ENCODE measurements at places on chromosomes 3 and 15.

DNA sequence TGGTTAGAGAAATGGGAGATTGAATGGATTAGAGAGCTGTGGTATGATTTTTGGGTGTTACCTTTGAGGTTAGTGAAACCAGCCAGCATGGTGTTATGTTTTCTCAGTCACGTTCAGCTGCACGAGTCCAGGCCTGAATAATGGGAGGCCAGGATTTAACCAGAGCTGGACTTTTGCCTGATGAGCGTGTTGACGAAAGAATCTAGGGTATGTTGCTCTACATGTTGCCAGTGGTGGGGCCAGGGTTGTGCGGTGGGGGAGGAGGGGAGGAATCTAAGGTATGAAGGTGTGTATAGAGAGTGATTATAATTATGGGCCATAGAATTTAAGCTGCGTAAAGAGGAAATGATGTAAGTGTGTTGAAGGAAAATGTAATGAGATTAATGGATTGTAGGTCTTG is 22.8 kb downstream of the MINDY2 start:
- no peak for DNase-seq

DNA sequence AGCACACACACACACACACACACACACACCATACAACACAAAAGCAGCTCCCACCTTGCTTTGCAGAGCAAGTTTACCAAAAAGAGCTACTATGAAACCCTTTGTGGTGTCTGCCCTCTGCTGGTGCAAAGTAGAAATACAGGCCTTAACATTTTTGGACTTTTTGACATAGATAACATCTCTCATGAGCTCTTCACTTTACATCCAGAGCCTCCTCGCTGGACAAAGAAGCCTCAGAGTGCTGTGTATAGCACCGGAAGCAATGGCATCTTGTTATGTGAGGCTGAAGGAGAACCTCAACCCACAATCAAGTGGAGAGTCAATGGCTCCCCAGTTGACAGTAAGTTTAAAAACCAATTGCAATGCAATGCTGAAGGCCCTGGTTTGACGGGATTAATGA is 157.9 kb downstream of the CHL1 start:
- no peak for DNase-seq

DNA sequence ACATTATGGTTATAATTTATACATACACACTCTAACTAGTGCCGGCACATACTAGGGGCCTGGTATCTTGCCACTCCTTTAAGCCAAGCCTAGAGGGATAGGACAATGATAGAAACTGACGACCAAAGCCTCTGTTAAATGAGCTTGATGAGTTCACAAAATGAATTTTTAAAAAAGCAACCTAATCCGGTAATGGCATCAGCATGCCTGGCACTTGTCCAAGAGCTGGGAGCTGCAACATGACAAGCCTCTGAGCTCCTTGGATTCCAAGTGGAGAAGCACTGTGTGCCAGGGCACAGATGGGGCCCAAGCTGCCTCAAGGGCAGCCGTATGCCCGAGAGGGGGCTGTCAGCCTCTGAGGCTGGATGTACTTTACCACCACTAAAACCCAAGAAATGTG is 9.7 kb downstream of the ETV5 start:
- DNase-seq: no peak

GRCh38 chr3:42187936-42188335 is 78.0 kb downstream of the CCK start:
- DNase-seq: no peak

DNA sequence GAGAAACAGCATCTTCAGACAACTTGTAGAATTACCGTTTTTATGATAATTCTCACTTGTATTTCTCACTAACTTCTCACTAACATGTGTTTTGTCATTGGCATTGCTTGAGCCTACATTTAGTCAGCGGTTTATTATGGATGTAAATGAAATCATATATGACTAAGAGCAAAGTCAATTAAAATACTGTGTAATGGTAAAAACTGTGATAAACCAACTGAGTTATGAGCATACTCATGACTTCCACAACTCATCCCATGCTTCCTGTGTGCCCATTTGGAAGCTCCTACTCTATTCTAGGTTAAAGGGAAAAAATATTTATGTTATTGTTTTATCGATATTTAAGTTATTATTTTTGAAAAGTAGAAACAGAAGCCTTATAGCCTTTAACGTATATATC is 12.8 kb downstream of the PXK start:
- DNase-seq: no peak

DNA sequence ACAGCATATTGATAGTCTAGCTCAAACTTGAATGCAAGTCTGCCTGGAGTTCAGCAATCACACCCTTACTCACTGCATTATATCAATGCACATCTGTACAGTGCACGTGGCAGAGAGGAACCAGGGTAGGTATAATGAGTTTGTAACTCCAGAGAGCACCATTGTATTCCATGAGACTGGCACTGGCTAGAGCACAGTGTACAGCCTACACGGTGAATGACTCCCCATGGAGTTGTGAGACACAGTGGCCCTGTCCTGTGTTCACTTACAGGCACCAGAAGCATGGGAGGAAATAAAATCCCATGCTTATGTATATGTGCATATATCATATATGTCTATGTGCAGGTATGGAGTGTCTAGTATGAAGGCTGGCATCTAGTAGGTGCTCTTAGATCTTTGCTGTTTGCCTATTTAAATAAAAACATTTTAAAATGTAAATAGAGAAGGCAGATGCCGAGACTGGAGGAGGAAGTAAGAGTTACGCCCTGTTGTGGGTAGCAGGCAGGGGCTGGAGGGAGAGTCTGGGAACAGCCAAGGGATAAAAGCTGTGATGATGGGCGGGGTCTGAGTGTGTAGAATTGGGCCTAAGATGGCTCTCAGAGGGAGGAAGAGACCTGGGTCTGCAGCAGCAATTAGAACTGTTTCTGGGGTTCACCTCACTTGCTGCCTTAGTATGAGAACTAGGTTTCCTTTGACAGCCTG is 360.7 kb upstream of the ICE2 start:
- no peak for DNase-seq

DNA sequence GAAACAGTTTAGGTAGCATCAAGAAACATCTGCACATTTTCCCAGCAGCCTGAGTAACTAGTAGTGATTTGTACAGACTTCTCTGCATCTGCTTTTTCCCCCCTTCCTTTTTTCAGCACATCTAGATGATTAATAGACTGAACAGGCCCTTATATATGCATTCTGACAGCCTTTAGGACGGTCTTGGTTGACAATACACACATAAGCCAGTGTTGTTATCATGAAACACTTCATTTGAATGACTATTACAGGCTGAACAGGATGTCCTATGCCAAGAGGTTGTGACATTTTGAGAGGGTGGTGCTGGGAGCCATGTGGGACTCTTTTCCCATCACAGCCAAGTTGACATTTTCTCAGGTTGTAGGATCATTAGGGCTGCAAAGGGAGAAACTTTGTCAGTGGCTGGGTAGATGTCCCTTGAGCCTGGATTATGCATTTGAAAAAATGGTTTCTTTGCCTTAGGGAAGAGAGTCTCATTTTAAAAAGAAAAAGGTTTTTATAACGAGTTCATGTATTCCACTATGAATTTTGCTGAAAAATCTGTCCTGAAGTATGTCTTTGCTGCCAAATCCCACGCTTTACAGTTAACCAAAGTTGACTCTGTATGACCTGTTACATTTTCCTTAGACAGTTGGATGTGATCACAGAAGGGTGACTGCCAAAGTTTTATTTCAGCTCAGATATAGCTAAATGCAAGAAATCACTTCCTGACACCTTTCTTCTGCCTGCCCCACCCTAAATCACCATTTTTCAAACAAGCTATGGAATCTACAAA is 73.7 kb downstream of the FILIP1L start:
- no peak for DNase-seq

- DNase-seq: no peak
These were observed 134.8 kb upstream of the ABI3BP start for GRCh38 chr3:101128001-101128400.

DNA sequence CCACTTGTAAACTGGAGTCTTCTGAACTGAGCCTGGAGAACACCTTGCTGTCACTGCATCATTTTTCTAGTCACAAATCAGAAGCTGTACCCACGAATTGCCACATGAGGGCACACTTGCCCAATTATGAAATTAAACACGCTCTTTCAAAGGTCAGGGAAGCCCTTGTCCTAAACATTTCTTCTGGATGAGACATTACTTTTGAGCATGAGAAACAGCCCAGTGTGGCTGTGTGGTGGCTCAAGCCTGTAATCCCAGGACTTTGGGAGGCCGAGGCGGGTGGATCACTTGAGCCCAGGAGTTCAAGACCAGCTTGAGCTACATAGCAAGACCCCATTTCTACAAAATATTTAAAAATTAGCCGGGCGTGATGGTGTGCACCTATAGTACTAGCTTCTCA is 27.5 kb upstream of the CFAP161 start:
- peak; percentile 59 for DNase-seq

- no peak for DNase-seq
These were observed 37.9 kb downstream of the CMTM8 start for GRCh38 chr3:32276279-32276841.

DNA sequence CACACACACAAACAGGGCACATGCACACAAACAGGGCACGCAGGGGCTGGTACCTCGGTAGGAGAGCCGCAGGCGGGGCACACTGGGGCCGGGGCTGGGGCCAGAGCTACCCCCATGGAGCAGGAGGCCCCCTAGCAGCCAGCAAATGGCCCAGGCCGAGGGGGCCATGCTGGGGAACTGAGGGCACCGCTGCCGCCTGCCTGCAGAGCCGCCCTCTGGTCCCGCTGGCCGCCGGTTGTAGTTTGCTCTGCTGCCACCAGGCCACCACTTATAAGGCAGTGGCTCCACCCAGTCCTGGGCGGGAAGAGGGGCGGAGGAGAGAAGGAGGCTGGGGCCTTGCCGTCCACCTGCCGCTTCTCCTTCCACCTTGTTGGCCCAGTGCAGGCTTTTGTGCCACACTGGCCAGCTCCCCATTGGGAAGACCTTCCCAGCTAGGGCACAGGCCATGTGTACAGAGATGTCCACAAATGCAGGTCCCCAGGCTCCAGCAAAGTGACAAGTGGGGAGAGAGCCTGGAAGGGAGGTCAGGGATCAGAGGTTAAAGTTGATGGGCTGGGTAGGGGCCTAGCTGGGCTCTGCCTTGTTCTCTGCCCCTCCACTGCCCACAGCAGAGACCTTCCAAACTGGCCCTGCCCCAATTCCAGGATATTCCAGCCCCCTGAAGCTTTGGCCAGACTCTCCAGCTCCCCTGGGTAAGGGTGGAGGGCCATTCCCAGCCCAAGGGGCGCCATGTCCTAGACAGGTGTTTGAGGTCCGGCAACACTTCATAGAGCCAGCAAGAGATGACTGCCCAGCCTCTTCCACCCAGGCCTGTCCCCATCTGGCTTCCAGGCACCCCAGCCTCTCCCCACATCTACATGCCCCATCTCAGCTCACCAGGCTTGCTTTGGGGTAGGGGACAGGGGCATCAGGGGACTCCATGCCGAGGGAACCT is at the start of gene SEMA3G:
Gene SEMA3G, minus strand, starts transcription at position 244 of the 934 bp plus-strand sequence. Its CDS starts 76 bp downstream, at position 168.
- no peak for DNase-seq

GRCh38 chr3:112900113-112900512 is 53.4 kb upstream of the CD200R1L start:
- no peak for DNase-seq

- DNase-seq: no peak
These were observed 50.7 kb downstream of the FAM43A start for GRCh38 chr3:194736277-194736895.

Data from AG09319 (cell line).